NT2/D1 (cell line): ENCODE measurements at places on chromosomes 5 and 9.
A peak's percentile ranks its signal among the peaks of the same experiment; 100 is the strongest.

GRCh38 chr5:1052641-1053390, 44.2 kb downstream of the NKD2 start:
- no peak for DNase-seq

GRCh38 chr5:5331848-5332247, 90.6 kb upstream of the ICE1 start:
- DNase-seq: no peak

GRCh38 chr5:60161340-60161934, 267.9 kb upstream of the PDE4D start:
- peak; percentile 16 for DNase-seq

DNA sequence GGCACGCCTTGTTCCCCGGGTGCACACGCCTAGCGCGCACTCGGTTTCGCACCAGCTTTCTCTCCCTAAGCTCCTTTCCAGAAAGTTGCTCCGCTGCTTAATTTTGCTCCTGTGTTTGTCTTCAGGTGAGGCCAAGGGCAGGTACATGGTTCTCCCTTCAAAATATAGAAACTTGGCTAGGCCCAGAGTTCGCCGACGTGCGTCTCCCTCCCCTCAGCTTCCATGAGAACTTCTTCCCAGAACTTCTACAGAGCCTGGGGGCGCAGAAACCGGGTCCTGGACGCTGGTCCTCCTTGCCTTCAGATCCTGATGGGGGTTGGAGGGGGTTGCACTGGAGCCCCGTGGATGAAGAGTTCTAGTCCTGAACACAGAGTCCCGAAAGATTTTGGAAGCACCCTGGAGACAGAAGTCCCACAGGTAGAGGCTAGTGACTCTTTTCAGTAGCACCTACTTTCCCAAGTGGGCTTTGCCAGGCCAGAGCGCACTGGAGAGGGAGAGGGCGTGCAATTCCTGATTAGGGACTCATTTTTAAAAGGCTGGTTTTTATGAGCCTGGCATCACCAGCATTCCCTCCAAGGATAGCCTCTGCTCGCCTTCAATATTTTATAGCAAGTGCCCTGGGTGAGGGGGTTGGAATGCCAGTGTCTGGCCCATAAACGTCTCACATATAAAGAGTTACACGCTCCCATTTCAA, 128.4 kb downstream of the TMEM174 start:
- DNase-seq: no peak

DNA sequence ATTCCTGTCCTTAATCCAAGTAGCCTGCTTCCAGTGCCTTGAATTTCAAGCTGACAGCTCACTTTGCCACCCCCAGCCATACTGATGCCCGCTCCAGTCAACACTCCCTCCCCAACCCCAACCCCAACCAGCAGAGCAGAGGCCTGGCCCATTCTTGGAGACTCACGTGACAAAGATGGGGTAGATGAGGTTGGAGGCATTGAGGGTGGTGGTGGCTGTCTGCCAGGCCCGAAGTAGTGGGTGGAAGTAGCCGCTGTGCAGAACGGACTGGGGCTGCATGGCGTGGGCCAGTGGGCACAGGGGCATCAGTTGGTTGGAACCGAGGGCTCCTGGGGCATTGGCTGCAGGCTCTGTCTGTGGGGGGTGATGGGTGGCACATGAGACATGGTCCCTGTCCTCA, 7.8 kb downstream of the ALAD start:
- DNase-seq: no peak

DNA sequence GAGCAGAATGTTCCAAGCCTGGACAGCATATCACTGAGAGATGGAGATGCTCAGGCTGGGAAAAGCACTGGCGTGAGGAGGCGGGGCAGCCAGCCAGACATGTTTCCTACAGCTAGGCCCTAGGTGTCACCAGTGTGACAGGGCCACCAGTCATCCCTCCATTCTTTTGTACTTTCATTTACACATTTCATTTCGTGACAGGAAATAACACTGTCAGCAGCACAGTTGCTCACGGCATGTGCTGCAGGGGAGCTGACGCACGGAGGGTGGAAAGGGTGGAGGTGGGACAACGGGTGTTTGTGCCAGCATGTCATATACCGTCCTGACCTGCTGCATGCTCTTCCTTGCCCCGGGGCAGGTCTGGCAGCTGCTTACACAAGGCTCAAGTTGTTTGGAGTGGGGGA, 14.8 kb upstream of the CEMIP2 start:
- DNase-seq: no peak

DNA sequence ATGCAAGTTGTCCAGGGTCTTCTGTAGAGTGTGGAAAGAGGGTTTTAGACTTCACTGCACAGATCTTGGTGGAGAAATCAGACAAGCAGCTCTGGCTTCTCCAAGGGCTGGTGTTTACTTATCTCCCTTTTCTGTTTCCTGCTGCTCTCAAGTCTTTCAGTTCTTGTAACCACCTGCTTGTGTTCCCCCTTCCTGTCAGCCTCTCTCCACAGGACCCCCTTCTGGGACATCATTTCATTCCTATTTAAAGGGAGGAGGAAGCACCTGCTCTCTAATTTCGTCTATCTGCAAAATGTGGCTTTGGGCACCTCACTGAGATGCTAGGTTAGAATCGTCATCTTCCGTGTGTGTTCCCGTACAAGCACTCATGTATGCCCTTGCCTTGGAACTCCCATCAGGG, 636.2 kb downstream of the MTRR start:
- no peak for DNase-seq

GRCh38 chr9:113966394-113966793, 90.3 kb downstream of the ZNF618 start:
- no peak for DNase-seq

DNA sequence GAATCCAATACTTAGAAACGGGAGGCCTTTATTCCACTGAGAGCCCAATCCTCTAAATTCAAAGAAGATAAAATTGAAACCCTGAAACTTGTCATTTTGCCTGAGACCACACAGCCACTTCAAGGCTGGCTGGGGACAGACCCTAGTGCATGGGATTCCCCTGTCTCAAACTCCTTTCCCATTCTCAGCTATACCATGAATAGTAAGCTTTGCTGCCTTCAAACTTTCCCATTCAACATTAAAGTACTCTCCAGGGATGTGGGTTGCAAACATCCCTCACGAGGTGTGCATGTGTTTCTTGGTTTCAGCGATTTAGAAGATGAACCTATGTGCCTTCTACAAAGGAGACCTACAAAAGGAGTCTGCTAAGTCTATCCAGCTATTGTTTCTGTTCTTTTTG, 64.6 kb downstream of the GABRB2 start:
- no peak for DNase-seq

- no peak for DNase-seq
Measured at GRCh38 chr5:111337688-111338087, 113.5 kb downstream of the CAMK4 start.

DNA sequence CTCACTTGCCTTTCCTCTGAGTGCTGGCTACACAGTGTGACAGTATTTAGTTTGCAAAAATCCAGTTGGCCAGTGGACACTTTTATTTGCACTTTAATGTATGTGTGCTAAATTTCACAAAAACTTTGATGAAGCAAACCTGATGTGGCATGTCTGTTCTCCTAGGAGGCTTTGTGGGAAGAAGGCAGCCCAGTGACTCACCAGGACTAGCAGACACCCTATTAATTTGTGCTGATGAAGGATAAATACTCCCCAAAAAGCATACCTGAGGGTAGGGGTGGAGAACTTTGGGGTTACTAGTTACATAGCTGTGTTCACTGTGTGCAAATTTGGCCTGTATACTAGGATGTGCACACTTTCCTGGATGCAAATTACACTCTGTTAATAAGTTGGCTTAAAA, 39.3 kb upstream of the IPPK start:
- DNase-seq: no peak

DNA sequence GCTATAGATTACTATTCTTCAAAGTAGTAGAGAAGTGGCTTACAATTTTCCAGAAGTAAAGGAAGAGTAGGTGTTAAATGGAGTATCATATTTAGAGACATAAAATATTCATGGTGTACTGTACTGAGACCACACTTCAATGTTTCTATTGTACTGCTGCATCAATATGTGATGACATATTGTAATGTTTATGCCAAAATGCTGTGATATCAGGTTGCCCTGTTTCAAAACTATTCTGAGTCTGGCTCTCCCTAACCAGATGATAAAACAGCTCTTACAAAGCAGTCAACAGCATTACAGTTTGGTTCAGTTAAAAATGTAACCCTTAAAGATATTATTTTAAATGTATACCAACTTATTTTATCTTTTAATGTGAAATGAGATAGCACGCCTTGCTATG, 30.8 kb upstream of the ACOT12 start:
- DNase-seq: no peak

GRCh38 chr5:6757414-6757969, 44.3 kb downstream of the TENT4A start:
- no peak for DNase-seq

- DNase-seq: no peak
Measured at GRCh38 chr5:63228154-63228553, 649.5 kb downstream of the LRRC70 start.

- no peak for DNase-seq
Measured at GRCh38 chr9:70367305-70367930, 47.0 kb downstream of the KLF9 start.

- DNase-seq: no peak
Measured at GRCh38 chr9:115643948-115644727, 509.5 kb upstream of the PAPPA start.

DNA sequence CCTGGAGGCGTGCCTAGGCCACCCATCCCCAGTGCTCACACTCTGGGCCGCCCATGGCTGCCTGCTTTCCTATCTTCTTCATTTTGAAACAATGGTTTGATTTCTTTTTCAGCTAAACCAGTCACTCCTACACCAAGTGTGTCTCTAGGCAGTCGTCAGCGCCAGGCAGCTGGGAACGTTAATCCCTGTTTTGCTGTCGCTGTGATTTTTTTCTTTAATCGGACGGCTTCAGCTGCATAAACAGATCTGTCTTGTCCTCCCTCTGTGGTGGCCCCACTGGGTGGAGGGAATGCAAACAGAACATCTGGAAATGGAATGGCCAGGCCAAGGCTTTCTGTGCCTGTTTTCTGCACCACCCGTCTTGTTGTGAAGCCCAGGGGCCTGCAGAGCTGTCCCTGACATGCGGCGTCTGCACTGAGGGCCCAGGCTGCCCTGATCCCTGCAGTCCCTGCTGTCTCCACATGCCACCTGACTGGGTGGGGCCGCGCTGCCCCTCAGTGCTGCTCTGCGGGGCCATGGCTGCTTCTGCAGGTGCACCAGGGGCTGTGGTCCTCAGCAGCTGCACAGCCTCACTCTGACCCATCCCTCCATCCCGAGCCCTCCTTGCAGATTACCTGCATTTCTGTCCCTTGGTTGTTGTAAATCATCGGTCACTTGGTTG, 51.5 kb downstream of the WNK2 start:
- no peak for DNase-seq

GRCh38 chr5:179912951-179913350, 5.3 kb upstream of the TBC1D9B start:
- no peak for DNase-seq

DNA sequence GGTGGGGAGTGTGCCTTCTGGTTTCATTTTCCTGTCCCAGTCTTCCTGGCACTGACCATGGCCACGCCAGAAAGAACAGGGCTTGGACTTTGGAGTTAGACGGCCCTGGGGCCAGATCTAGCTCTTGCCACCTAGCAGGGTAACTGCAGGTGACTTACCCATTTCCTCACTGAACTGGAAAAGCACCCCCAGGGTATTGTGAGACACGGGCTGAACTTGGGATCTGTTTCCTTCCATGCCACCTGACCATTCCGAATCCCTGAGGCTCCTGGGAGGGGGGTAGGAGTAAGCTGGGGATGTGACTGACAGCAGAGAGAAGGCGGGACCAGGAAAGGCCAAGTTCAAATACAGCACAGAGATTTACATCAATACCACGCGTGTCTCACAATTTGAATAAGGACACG, 9.4 kb downstream of the HNRNPAB start:
- DNase-seq: no peak

GRCh38 chr9:2913026-2913425, 69.1 kb upstream of the PUM3 start:
- no peak for DNase-seq

DNA sequence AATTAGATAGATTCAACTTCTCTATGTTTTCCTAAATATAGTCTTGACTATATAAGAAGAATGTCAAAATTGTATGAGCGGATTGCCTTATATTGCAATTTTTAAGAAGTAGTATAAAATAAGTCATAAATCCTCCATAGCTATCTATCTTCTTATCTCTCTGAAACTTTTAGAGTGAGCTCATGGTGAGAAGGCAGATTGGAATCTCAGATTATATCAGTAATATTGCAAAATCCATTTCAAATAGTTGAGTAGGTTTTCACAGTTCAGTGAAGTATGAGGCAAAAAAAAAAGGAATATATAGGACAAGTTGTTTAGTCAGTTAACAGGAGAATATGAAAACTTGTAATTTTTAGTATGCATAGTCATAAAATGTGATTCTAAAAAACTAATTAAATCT, 156.4 kb downstream of the FAM174A start:
- no peak for DNase-seq

GRCh38 chr5:169181814-169182213, 119.1 kb downstream of the SLIT3 start:
- no peak for DNase-seq

- DNase-seq: no peak
Measured at GRCh38 chr5:158594595-158595242, 505.0 kb downstream of the EBF1 start.

GRCh38 chr9:76580188-76580587, 121.2 kb downstream of the GCNT1 start:
- DNase-seq: no peak

DNA sequence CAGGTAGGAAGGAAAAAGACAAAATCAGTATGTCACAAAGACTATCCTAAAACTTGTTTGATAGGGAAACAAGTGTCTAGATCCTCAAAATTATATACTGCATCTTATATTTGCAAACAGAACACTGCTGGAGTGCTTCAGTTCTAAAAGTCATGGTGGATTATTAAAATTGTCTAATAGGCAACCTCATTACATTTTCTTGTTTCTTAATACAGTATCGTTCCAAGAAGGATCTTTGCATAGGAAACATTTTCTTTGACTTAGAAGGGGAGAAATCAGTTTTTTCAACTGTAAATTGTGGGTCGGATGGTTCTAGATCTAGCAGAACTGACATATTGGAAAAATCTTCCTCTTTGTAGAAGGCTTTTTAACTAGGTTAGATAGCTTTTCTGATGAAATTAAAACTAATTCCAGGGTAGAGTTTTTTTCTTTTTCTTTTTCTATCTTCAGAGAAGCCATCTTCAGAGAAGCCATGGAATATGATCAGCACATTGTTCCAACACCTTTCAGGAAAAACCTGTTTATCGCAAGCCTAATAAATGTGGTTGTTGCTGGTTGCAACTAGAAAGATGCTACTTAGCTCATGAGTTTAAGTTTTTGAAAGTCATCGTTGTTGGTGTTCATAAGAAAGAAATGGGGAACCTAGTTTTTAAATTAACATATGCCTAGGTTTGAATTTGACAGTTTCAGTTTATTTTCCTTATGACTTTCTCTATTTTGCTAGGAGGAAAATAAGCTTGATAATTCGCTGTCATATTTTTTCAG, 7.4 kb downstream of the CPEB4 start:
- no peak for DNase-seq

- DNase-seq: no peak
Measured at GRCh38 chr5:170629566-170630175, 125.9 kb downstream of the KCNIP1 start.

GRCh38 chr9:99244344-99245260, 22.5 kb downstream of the SEC61B start:
- DNase-seq: no peak

GRCh38 chr9:96460882-96461281, 10.9 kb downstream of the HABP4 start:
- DNase-seq: no peak

GRCh38 chr5:73663860-73664240, 37.9 kb downstream of the ARHGEF28 start:
- no peak for DNase-seq
